ENCODE measurements at places on chromosomes 1 and 21.

GRCh38 chr1:229900220-229900619 is 166.8 kb upstream of the GALNT2 start:
- H3K27me3 ChIP-seq, result no peaks in the 10 kb centered on the region
- H3K27ac ChIP-seq, result no peak overlapping the region
- no peaks in the 10 kb centered on the region for H3K36me3 ChIP-seq
- H3K4me3 ChIP-seq, result no peak overlapping the region
- DNase-seq, result no peak
- no peaks in the 10 kb centered on the region for H3K4me1 ChIP-seq

- H3K4me1 ChIP-seq, result no peaks in the 10 kb centered on the region
- H3K36me3 ChIP-seq, result no peaks in the 10 kb centered on the region
- no peak overlapping the region for H3K4me3 ChIP-seq
- no peak overlapping the region for H3K27ac ChIP-seq
- DNase-seq, result no peak
Observed at GRCh38 chr1:157882580-157882979, 41.0 kb upstream of the CD5L start.

GRCh38 chr1:4871373-4871772 is 217.0 kb downstream of the AJAP1 start:
- no peaks in the 10 kb centered on the region for H3K36me3 ChIP-seq
- H3K27ac ChIP-seq, result no peak overlapping the region
- DNase-seq, result no peak
- no peaks in the 10 kb centered on the region for H3K27me3 ChIP-seq

- no peak for DNase-seq
- no peak overlapping the region for H3K27ac ChIP-seq
- H3K36me3 ChIP-seq, result peaks cover 49% of the 10 kb centered on the region
Observed at GRCh38 chr1:168230709-168231108, 4.9 kb downstream of the SFT2D2 start.

DNA sequence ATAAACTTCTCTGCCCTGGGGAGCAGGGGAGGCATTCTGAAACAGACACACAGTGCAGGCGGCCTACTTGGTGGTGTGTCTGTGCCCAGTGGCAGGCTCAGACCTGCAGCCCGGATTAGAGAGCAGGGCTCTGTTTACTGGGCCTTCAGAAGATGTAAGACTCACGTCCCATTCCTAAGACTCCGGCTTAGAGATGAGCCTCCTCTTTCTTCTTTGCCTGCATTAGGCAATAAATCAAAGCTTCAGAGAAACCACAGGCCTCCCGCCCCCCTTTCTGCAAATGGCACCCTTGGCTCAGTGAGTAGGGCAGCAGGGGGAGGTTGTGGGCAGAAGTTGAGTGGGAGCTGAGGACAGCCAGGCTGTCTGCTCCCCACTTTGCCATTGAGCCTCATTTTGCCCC is 35.8 kb downstream of the LGR6 start:
- no peaks in the 10 kb centered on the region for H3K36me3 ChIP-seq
- no peak overlapping the region for H3K4me3 ChIP-seq
- peaks cover 9% of the 10 kb centered on the region for H3K4me1 ChIP-seq
- H3K27ac ChIP-seq, result no peak overlapping the region
- no peaks in the 10 kb centered on the region for H3K27me3 ChIP-seq

DNA sequence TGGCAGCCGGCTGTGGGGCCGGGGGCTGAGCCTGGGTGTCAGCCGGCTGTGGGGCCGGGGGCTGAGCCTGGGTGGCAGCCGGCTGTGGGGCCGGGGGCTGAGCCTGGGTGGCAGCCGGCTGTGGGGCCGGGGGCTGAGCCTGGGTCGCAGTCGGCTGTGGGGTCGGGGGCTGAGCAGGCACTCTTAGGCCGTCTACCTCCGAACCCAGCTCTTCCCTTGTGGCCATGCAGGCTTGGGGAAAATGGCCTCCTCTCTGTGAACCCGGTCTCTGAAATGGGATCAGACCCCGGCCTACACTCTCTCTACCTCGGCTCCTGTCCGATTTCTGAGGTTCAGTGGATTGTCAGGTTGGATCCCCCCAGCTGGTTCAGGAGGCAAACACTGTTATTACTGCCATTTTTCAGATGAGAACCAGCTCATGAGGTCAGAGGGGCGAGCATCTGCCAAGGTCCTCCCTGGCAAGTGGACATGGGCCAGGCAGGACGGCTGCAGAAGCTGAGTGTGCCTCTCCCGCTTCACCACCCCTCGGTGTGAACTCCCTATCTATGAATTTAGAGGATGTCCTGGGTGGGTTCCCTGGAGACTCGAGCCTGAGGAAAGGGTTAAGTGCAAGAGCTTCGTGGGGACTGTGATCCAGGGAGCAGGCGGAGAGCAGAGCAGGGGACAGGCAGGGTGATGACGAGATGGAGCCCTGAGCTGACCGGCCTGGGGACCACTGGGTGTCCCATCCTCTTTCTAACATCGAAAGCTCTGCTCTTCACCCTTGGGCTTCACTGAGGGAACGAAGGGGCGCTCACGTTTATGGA is 10.9 kb upstream of the COL18A1 start:
- no peaks in the 10 kb centered on the region for H3K27me3 ChIP-seq
- H3K27ac ChIP-seq, result no peak overlapping the region
- no peaks in the 10 kb centered on the region for H3K36me3 ChIP-seq
- DNase-seq, result no peak
- no peaks in the 10 kb centered on the region for H3K4me1 ChIP-seq
- H3K4me3 ChIP-seq, result no peak overlapping the region

DNA sequence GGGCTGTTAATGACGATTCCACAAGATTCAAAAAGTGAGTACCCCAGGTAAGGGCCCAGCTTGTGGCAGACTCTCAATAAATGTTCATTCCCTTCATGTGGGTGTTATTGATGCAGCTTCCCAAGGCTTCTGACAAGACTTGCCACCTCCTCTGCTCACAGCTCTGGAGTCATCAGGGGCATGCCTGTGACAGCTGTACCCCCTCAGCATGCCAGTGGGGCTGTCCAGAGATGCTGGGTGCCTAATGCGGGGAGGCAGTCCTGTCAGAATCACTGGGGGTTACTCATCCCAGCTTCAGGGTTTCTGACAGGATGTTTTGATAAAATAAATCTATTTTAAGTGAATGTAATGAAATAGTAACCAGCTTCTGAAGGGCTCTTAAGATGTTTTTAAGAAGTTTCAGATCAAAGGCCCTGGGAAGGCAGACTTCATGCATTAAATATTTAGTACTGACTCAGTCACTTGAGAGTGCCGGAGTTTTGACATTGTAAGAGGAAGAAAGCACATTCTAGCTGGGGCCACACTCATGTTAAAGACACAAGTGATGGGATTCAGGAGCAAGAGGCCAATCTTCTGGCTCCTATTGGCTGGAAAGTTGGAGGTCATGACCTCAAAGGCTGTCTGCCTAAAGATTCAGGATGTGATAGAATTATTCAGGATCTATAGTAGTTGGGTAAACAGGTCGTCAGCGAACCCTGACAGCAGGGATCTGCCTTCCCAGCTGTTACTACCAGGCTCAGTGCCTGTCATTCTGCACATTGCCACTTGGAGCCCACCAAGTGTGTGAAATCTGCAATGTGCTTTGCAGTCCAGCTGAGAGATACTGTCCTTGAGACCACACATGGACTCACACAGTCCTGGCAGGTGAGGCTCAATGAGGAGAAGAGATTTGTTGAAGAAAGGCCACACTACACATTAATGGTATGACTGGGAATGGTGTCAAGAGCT is 239.6 kb upstream of the BEND5 start:
- H3K36me3 ChIP-seq, result no peaks in the 10 kb centered on the region
- no peak overlapping the region for H3K4me3 ChIP-seq
- no peak for DNase-seq
- H3K27ac ChIP-seq, result no peak overlapping the region
- H3K4me1 ChIP-seq, result no peaks in the 10 kb centered on the region

GRCh38 chr1:59108481-59109317 is 188.2 kb upstream of the FGGY start:
- H3K27me3 ChIP-seq, result peaks cover 4% of the 10 kb centered on the region
- no peak overlapping the region for H3K27ac ChIP-seq
- H3K4me3 ChIP-seq, result no peak overlapping the region
- no peak for DNase-seq

- H3K27me3 ChIP-seq, result no peaks in the 10 kb centered on the region
- peaks cover 43% of the 10 kb centered on the region for H3K4me1 ChIP-seq
- no peak for DNase-seq
- H3K27ac ChIP-seq, result no peak overlapping the region
Observed at GRCh38 chr21:37449302-37449937, 82.8 kb downstream of the DYRK1A start.

GRCh38 chr1:193486671-193487229 is 300.3 kb upstream of the B3GALT2 start:
- H3K36me3 ChIP-seq, result no peaks in the 10 kb centered on the region
- H3K4me3 ChIP-seq, result no peak overlapping the region
- no peak overlapping the region for H3K27ac ChIP-seq
- no peak for DNase-seq
